ENCODE measurements at places on chromosomes 5 and 9. TPM values are rescaled to one million over a fixed set of nuclear protein-coding genes. Genes with fewer than 3 reads are reported as not detected.

- no peak for DNase-seq
Measured at GRCh38 chr9:90894986-90895687, 93.5 kb downstream of the SYK start.

The PLPP7 gene
- polyA plus RNA-seq = not detected

DNA sequence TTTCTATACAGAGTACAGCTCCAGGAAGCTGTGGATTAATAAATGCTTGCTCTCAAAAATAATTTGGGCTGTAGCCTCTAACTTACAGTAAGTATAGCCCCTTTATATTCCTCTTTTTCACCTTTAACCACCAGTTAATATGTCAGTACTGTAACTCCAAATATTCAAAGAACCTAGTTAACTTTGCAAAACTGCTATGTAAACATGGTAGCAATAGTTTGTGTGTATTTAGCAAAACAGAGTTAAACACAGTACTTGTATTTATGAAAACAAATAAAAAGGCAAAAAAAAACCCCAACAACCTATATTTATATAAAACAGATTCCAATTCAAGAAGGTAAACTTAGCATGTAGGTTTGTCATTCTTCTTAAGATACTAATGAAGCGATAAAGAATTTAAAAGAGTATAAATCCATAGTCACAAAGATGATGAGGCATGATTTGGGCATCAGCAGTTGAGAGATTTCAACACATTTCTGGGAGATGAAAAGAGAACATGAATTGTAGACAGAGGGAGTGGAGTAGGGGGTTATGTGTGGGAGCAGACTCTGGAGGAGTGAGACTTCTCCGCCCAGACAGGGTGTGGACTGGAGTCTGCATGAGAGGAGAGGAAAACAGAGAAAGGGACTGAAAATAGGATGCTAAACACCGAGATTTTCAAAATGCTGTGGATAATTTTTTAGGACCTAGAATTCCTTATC, 47.0 kb upstream of the F2RL1 start:
- no peak for DNase-seq

- no peak for DNase-seq
Measured at GRCh38 chr5:664994-665360, 28.2 kb downstream of the TPPP start.

The CCDC192 gene
- not detected for polyA plus RNA-seq

The ISOC1 gene
- 26.4 TPM for polyA plus RNA-seq

GRCh38 chr5:124628721-124629596, 117.5 kb downstream of the ZNF608 start:
- DNase-seq = no peak

DNA sequence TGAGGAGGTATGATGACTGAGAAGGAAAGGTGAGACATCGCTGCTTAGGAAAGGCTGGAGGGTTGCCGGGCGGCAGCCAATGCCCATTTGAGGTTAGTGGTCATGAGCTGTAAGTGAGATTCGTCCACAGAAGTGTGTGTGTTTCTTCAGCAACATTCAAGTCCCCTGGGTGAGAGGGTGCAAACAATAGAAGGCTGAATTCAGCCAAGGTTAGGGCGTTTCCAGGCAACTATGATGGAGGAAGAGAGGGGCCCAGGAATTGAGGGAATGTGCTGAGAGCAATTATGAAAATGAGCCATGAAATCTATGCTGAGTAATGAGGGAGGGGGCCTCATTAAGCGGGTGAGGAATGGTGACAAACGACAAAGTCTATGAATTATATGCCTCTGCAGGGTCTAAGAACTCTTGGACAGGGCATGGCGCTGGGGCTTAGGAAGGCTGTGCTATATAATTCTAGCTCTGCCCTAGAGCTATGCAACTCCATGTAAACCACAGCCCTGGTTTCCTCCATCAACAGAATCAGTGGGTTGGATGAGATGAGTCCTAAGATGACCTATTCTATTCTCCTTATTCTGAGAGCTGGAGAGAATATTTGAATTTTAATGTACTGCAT, 96.0 kb downstream of the SLIT3 start:
- DNase-seq = no peak

DNA sequence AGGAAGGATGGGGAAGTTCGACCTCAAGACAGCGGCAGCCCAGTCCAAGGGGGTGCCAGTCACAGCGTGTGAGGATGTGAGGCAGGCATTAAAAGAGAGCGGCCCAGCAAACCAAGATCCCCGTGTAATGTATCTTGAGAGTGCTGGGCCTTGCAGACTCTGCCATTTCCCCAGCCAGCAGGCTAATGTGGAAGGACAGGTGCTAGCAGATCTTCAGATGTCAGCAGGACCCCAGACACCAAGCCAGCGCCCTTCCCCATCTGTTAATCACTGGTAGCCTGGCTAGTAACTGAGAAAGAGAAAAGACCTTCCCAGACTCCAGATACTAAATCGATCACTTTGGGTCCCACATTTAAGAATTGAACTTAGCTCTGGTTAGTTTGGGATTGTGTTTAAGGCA, 62.2 kb downstream of the NTRK2 start:
- no peak for DNase-seq

DNA sequence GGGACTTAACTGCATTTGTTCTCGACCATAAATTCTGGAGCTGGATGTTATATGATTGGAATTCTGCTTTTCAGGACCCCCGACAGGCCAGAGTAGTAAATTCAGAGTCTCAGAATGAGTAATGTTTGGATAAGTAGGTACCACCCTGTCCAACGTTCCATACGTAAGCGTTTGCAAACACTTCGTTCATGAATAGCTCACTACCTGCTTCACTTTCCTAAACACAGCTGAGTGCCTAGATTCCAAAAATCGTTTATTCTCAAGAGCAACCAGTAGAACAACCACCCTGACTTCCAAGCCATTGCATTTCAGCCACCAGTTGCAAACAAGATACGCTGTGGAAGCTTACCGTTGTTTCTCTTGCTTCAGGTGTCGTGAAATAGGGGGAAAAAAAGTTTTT, 101.3 kb upstream of the DMRT1 start:
- no peak for DNase-seq

GRCh38 chr5:56849671-56850070, 34.3 kb downstream of the MAP3K1 start:
- DNase-seq = no peak

The ANXA2R gene
- polyA plus RNA-seq = 0.13 TPM

GRCh38 chr9:128575916-128576315, 23.5 kb downstream of the SPTAN1 start:
- DNase-seq = no peak

The LCN9 gene
- polyA plus RNA-seq = not detected

DNA sequence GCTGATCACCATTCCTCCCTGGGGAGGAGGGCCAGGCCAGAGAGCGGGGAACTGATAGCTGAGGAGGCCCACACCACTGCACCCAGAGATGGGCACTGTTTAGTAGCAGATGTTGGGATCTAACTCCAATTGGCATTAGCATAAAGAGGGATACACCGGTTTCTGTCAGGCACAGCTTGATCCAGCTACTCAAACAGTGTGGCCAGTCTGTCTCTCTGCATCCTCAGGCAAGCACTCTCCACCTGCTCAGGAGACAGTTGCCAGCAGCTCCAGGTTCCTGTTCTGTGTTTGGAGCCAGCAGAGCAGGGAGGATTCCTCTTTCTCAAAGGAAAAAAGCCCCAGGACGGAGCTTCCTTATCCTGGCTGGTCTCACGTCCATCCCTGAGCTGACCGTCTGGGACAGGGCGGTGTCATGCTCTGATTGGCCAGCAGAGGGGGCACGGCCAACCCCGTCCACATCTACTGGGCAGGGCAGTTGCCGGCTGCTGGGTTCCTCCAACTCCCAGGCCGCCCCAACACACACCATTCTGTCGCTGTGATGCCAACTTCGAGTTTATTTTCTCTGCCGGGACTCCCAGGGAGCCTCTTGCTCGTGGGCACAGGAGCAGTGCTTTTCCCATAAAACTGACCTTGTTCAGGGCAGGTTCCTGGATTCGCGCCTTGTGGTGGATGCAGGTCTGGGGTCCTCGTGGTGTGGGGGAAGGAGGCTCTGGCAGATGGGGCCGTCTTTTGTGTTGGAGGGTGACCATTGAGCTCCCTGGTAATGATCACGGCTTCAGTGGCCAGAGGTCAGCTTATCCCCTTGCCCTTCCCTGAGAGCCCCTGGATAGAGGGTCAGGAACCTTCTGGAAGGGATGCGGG, 47.9 kb downstream of the COL5A1 start:
- no peak for DNase-seq

DNA sequence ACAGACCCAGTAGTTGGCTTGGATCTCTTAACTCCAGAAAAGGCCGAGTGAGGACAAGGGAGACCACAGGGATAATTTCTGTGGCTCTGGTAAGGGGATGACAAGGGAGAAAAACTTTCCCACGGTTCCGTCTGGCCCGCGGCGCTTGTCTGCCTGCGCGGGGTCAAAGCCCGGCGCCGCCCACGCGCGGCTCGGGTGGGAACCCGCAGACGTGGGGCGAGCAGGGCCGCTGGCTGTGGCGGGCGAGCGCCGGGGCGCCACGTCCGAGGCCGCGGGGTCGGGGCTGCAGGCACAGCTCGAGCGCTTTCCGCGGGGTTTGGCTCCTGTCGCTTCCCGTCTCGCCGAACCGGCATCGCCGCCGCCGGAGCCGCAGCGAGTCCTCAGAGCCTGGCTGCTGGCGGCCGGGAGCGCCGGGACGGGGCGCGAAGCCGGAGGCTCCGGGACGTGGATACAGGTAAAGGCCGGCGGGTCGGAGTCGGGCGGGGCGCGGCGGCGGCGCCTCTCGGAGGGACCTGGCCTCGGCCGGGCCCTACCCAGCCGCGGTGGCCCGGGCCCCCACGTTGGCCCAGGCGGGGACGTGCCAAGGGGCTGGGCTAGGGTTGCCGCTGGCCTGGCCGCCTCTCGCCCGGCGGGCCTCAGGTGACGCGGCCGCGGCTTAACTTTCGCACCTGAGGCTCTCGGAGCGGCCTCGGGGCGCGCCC, at the start of gene RNF180:
Gene RNF180, plus strand, starts transcription at position 344 of the 701 bp plus-strand sequence. CDS start 34,965 bp downstream, outside the sequence.
- no peak for DNase-seq

The NOXA1 gene
- 0.33 TPM for polyA plus RNA-seq

DNA sequence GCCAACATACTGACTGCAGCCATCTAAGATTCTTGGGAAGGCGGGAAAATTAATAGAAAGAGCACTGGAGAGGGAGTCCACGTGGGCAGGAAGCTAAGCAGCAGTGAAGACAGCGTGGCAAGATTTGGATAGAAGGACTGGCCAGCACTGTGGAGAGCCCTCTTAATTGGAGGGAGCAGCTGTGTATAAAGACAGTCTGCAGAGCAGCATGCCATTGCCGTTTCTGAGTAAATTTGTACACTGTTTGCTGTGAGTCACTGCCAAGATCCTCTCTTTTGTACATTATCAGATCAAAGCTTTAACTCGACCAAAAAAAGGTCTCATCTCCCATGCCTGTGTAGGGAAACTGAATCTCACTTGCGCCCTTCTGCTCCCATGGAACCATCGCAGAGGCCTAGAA, 45.3 kb downstream of the INSYN2B start:
- DNase-seq = no peak

- DNase-seq = no peak
Measured at GRCh38 chr9:118563677-118564076, 805.6 kb downstream of the BRINP1 start.

All from keratinocyte (primary cell).